Hippocampal formation (tissue), 2 donors: ENCODE measurements at places on chromosomes 7 and 10.

GRCh38 chr7:101877882-101878591 is 60.6 kb downstream of the CUX1 start:
- DNase-seq: no peak

DNA sequence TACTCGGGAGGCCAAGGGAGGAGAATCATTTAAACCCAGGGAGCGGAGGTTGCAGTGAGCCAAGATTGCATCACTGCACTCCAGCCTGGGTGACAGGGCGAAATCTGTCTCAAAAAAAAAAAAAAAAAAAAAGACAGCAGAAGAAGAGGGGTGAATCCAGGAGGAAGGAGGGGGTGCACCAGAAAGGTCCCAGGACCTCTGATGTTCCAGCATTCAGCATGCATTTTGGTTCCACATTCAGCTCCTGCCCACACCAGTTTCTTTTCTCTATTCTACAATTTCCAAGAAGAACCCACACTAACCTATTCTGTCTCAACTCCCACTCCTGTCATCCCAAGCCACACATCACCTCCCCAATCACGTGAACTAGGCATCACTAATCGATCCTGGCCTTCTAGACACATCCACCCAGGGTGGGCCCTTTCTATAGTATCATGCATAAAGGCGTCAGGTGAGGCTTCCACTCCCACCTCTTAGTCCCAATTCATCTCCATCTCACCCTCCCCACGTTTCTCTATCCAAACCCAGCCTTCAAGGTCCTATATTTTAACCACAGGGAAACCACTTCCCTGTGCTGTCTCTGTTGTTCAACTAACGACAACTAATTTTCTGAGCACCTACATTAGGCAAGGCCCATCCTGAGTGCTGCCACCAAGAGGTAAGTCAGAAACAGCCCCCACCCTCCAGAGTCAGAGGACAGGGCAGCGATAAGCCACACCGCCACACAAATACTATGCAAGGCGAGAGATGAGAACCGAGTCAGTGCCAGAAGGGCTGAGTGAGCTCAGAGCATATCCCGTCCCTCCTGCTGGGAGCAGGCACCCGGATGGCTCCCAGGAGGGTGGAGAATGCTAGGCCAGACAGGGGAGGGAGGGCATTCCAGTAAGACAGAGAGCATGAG is 2.2 kb downstream of the ANXA11 start:
- DNase-seq: no peak

- no peak for DNase-seq
Observed at GRCh38 chr10:44723619-44724325, 187.4 kb upstream of the TMEM72 start.

DNA sequence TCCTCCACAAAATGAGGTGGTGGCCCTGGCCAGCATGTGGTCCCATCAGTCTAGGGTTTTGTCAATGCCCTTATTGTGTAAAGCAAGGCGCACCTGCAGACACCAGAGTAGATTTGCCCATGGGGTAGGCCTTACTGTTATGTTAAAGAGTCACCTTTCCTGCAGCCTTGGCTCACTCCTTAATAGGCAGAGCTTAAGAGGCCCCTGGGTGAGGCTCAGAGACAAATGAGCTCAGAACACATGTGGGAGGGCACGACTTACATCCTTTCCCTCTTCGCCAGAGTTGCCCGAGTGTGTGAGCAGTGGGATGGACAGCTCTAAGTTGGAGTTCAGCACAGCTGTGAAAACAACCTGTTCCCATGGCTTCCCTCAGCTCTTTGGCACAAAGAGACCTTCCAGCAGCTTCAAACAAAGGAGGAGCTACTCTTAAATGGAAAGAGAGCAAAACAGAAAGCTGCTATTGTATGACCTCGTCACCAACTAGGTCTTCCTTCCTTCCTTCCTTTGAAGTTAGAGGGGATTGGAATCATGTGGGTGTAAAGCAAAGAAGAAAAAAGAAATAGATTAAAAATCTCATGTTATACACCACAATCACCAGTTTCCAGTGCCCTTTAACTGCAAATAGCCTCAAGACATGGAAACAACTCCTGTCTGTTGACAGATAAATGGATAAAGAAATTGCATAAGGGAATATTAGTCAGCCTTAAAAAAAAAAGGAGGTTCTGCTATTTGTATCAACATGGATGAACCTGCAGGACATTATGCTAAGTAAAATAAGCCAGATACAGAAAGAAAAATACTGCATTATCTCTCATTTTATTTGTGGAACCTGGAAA is 11.9 kb upstream of the XPNPEP1 start:
- no peak for DNase-seq

- DNase-seq: no peak
Observed at GRCh38 chr7:156460858-156461627, 179.5 kb upstream of the RNF32 start.

GRCh38 chr7:30396389-30396788 is 82.2 kb downstream of the NOD1 start:
- no peak for DNase-seq

GRCh38 chr7:101933688-101934121 is 116.3 kb downstream of the CUX1 start:
- no peak for DNase-seq

- DNase-seq: peak; percentile 2
Observed at GRCh38 chr7:97499204-97499603, 232.7 kb upstream of the TAC1 start.

- no peak for DNase-seq
Observed at GRCh38 chr7:123738808-123739207, 10.0 kb downstream of the WASL start.

DNA sequence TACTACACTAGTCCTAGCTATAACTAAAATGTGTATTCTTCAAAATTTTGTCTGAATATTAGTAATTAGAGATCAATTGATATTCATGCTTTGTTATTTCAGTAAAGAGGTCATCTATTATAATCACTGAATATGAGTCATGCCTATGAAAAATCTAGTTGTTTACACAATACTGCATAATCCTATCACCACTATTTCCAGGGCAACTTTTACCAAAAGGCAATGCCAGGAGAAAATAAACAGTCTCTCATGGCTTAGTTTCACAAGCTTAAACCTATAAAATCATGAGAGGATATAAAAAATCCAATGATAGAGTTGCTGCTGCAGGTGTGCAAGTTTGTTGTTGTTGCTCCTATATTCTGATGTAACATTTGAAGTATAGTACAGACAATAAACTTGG is 149.9 kb upstream of the COL1A2 start:
- no peak for DNase-seq

DNA sequence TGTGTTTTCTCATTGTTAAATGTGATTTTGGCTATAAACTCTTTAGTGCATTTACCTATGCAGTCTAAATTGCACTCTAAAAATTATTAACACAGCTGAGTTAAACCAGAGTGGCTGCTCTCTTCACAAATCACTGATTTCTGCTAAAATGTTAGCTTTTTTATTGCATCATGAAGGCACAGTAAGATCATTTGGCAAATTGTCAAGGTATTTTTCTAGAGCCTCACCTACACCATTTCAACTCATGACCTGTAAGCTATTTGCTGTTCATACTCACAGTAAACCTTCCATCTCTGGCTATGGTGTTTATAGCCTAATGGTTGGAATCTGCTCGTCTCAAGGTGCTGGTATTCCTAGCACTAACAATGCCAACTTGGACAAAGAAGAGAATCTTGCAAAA is 25.7 kb downstream of the NDUFB2 start:
- DNase-seq: no peak

GRCh38 chr10:31384589-31384949 is 65.6 kb downstream of the ZEB1 start:
- DNase-seq: no peak

- DNase-seq: no peak
Observed at GRCh38 chr10:102546606-102547320, 43.0 kb downstream of the SUFU start.

- peak; percentile 50 for DNase-seq
Observed at GRCh38 chr7:130488392-130489139, 3.3 kb upstream of the MEST start.

DNA sequence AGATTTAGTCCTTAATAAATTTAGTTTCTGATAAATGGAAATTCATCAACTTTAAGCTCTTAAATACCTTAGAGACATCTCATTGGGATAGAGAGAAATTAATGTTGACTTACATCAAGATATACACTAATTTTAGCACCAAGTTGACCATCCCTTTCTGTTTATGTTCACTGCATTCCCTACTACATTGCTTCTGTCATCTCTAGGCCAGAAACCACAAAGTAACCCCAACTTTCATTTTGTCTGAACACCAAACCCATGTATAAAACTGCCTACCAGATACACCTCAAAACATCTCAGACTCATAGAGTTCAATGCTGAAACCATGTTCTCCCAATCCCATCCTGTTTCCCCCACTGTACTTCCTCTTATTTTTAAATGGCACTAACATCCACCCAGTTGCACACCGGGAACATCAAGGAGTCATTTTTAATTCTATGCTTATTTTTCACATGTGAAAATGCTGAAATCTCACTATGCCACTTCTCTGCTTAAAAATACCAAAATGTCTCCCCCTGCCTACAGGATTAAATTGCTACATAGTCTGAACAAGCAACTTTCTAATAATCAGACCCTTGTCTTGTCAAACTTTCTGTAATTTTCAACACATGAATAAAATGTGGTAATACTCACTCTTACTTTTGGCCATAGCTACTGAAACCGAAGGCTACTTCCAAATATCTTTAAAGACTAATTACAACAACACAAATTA is 201.6 kb downstream of the SEMA3D start:
- DNase-seq: no peak

- no peak for DNase-seq
Observed at GRCh38 chr7:97842006-97842405, 30.2 kb downstream of the ASNS start.

DNA sequence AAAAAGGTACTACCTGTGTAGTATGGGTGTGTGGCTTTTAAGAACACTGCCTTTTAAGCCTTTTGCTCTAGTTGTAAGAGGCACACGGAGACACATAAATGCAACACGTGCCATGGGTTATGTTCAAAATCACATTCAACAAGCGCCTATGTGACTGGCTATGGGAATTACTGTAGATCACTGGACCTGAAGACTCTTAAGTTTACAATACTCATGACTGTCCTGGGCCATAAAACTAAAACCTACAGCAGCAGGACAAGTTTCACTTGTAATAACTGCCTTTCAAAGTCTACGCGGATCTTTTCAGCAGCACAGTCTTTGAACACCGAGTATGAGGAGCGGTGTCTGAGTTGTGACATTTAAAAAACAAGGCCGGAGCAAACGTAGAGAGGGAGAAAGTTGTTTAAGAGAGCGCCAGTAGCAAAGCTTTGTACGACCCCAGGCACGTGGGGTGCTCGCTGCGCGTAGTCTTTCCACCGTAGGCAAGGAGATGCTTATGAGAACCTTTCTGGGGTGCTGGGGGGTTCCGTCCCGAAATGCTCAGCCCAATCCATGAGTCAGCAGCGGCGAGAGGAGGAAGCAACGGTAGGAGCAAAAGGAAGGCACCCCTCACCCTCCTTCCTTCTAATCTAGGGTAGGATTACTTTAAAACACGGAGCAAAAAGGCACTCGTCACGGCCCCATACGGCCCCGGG is 662 bp downstream of the DNAJC2 start:
- DNase-seq: no peak

GRCh38 chr10:78507510-78508160 is 474.0 kb downstream of the RPS24 start:
- no peak for DNase-seq

DNA sequence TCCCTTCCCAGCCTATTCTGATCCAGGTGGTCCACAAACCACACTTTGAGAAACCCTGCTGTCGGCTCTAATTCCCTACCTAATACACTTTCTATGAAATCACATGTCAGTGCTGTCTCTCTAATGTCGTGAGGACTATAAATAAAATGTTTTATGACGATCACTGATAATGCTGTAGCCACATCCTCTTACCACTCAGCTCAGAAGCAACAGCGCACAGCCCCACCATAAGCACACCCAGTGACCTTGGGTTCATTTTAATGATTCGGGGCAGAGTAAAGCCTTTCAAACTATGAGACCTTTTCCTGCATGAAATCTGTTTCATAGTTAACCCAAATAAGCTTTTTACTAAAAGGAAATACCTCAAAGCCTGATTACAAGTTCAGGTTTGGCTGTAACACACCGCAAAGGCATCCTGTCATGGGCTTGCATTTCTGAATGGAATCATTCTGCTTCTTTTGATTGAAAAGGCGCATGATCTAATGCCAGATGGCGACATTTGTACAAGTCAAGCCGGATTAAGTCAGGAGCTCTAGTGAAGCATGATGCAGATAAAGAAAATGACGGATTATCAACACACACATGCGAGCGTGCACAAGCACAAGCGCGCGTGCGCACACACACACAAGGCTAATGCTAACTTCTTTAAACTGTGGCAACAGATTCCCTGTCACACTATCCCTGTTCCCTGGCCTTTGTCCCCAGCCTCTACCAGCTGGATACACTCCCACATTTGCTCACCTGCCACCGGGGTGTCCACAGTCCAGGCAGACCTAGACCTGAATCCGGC is 180.5 kb upstream of the PDE1C start:
- DNase-seq: no peak
